CD8-positive, alpha-beta T cell (primary cell): ENCODE measurements at places on chromosomes 16 and 17.

DNA sequence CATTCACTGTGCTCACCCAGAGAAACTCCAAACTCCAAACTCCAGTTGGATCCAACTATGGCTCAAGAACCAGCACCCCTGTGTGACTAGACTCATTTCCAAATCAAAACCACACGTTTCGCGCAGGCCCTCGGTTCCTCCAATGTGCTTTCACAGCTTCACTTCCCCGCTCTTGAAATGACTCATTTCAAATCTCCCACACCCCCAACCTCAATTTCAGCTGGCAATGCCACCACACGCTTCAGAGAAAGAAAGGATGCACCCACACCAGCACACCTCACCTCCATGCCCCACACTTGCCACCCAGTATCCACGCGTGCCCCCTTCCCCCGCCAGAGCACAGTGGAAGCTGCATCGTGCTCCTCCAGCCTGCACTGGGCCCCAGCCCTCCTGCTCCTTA is 9.0 kb downstream of the TMEM92 start:
- DNase-seq: peak; percentile 19

DNA sequence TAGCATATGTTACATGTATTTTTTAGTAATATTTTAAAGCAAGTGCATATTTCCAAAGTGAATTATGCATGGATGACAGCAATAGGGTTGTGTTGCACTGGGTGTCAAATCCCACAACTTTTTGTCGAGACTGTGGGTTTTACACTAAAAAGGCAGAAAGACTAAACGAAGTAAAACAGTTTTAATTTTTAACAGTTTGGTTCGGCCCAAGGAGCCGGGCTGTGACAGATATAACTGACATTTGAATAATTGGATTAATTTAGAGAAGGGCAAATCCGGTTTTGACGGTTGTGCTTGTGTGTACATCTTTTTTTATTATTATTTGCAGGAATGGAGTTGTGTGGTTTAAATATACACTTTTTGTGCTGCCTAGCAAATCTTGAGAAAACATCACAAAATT is 263.6 kb downstream of the FTO start:
- no peak for DNase-seq

DNA sequence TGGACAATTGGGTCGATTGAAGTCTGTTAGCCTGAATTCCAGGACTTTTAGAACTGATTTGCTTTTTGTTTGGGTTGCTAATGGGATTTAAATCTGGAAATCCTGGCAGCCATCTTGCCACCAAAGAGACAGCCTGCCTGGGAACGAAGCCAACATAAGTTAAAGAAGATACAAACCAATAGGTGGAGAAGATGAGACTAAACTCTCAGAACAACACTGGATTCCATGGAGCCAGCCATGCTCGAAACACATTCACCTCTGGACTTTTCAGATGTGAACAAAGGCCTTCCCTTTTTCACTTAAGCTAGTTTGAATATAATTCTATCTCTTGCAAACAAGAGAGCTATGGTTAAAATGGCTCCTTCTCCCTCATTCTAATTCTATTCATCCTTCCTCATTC is 135.9 kb downstream of the TOX3 start:
- DNase-seq: no peak

- no peak for DNase-seq
Observed at GRCh38 chr17:7120123-7120522, 5.5 kb upstream of the ASGR2 start.

DNA sequence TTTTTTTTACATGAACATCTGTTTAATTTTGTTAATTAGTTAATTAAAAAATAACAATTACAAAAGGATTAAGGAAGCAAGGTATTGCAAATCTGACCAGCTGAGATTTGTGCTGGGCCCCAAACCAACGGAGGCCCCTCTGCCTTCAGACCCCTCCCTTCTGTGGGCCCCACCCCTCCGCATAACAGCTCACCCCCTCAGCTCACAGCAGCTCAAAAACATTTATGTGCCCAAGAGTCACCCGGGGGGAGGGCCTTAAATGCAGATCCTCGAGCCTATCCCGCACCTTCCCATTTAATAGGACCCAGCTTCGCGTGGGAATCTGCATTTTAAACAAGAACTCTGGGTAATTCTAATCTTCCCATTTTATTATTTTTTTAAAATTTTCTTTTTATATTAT is 75.0 kb downstream of the MGAT5B start:
- no peak for DNase-seq

GRCh38 chr16:74487634-74488495 is 66.6 kb upstream of the CLEC18B start:
- no peak for DNase-seq

DNA sequence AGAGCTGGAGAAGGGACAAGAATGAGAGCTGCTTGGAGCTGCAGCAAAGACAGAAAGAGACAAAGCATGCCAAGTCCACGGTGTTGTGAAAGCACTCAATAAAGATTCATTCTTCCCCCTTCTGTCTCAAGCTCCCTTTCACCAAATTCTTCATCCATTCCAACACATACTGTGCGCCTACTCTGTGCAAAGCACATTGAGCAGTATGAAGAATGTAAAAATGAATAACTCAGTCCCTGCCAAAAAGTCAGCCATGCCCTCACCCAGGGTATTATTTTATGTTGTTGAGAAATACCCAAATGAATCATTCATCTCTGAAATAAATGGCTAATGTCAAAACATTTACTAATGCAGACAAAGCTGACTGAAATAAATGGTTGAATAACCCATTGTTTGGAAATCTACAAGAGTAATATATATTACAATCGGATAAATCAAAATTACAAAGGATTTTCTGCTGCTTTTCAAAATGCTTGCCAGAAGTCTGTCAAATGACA is 282.9 kb upstream of the IRX5 start:
- no peak for DNase-seq

DNA sequence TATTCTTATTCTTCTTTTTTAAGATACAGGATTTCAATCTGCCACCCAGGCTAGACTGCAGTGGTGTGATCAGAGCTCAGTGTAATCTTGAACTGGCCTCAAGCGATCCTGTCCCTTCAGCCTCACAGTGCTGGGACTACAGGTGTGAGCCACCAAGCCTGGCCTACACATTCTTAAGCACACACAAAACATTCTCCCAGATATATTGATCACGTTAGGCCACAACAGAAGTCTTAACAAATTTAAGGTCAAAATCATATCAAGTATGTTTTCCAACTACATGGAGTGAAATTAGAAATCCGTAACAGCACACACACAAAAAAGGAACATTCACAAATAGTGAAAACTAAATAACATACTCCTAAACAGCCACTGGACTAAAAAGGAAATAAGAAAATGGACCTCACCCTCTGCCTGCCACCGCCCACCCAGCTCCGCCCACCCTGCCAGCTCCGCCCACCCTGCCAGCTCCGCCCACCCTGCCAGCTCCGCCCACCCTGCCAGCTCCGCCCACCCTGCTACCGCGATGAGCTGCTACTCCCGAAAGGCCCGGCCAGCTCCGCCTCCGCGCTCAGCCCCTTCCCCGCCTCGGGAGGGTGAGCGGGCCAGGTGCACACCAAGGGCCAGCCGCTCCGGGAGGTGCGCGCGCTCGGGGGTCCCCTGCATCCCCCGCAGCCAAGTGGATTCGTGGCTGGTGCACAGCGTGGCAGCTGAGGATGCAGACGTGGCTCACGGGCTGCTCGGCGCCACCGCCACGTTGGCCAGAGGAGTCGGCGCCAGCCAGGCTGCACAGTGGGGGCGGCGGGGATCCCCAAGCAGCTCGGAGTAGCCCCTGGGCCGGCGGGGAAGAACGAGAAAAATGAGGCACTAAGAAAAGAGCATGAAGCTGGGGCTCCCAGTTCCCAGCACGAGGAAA is 41.2 kb downstream of the C16orf87 start:
- DNase-seq: peak; percentile 71

GRCh38 chr17:36506831-36507230 is 20.4 kb downstream of the ZNHIT3 start:
- no peak for DNase-seq

GRCh38 chr16:89545044-89545830 is 15.2 kb upstream of the RPL13 start:
- DNase-seq: no peak

DNA sequence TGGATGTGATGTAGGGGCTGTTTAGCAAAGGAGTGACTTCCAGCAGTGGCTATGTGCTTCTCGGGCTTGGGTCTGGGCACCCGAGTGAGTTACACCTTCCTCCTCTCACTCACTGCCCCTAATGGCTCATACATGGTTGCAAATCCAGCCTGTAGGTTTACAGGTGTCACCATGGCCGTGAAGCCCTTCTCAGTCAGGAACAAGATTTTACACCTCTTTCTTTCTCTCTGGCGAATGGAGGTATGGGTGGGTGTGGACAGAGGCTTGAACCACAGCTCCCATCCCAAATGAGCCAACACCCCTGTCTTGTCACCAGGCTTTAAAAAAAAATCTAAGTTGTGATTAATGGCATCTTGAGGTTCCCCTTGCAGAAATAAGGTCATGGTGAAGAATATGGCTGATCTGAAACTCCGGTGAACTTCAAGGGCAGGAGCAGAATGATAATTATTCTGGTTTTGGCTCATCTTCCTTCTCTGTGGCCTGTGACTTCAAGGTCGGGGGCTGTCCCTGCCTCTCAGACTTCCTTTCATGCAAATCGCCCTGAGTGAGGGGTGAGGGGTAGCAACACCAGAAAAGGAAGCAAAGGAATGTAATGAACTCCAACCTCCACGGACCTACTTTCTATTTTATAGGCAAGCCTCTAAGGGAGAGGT is 331.2 kb downstream of the MAF start:
- DNase-seq: no peak

DNA sequence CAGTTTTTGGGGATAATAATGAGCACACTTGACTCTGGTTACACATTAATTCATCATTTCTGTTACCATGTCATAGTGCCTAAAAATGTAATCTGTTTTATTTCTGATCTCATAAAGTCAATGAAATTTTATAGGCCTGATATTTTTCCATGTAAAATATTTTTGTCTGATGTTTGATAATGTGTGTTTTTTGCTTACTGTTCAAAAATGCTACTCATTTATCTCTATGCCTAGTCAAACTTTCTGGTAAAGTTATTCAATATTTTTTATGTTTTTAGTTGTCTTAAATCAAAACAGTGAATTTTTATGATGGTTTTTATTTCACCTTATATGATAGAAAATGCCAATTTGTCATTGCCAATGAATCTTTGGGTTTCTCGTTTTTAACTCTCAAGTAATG is 147.0 kb downstream of the AHSP start:
- no peak for DNase-seq

DNA sequence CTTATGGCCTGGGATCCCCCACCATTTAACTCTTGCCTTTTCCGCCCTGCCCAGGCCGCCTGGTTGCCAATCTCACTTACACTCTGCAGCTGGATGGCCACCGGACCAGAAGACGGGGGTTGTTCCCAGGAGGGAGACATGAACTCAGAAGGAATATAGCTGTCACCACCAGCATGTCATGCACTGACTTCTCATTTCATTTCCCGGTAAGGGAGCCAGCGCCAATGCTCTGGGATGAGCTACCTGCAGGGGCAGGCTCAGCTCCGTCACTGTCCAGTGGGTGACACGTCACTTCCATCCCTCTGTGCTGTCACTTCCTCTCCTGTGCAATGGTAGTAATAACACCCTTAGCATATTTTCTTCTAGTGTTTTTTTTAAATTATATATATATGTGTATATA is 26.7 kb downstream of the ITGAL start:
- no peak for DNase-seq

DNA sequence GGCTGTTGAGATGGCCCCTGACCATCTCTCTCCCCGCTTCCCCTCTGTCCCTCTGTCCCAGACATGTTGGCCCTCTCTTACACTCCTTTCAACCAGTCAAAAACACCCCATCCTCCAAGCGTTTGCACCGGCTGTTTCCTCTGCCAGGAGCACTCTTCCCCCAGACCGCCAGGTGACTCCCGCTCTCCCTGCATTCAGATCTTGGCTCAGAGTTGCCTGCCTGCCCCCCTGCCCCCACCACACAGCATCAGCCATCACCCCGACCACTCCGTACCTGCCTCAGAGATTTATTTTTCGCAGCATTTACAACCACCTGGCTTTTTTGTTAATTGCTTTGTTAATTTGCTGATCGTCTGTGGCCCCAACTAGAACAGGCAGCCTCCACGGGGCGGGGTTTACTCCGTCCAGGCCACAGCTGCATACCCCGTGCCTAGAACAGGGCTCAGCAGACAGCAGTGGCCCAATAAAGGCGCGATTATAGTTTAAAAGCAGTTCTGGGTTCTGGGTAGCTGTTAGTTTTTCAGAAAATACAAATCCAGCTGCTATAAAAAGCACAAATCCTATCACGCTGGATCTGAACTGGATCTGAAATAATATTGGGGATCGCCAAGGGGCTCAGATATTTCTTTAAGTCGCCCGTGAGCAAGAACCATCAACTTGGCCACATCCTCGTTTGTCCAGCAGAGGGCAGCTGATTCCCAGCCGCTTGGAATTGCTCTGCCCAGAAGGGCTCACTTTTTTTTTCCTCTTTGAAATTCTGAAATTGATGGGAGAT is 173.6 kb downstream of the IRF8 start:
- DNase-seq: no peak

- peak; percentile 25 for DNase-seq
Observed at GRCh38 chr16:71421911-71422310, 19.9 kb downstream of the TLE7 start.
